MCF 10A (cell line): ENCODE measurements at places on chromosomes 7 and 10.
A peak's percentile ranks its signal among the peaks of the same experiment; 100 is the strongest.

GRCh38 chr7:155369766-155370165, 72.1 kb downstream of the INSIG1 start:
- no peak for DNase-seq

GRCh38 chr10:33005322-33006301, 47.6 kb upstream of the ITGB1 start:
- peak; percentile 96 for DNase-seq

DNA sequence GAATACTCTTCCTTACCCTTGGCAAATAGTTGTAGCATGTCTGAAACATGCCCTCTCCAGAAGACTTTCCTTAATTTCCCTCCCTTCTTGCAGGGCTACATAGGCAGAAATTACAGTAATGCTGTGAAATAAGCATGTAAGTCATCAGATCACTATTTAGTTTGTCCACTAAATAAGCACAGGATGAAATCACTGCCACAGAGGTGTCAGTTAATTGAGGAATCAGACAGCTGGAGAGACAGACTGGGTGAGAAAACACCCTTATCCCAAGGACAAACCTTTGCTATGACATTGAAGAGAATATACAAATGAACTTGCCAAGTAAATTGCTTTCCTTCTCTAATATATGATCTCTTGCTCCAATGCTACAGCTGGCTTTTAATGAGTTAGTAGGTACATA, 129.3 kb downstream of the CHRM2 start:
- no peak for DNase-seq

DNA sequence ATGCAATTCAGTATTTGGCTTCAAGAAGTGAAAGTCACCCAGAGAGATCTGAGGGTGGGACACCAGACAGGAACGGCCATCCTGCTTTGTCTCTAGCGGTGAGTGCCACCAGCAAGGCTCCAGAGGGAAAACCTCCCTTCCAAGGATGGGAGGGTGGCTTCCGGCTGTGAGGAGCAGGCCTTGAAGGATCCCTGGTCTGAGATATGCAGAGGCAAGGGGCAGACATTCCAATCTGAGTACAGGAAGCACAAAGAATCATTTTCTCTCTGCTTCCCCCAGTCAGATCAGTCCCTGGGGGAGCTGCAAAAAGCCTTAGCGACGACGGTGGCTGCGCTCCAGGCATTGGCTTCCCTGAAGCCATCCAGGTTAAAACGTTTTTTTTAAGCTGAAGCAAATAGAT, 167.4 kb downstream of the TEX36 start:
- no peak for DNase-seq

- peak; percentile 71 for DNase-seq
Measured at GRCh38 chr7:50346545-50347497, 42.3 kb downstream of the IKZF1 start.
